Kidney capillary endothelial cell (primary cell): ENCODE measurements at places on chromosomes 1 and 21.
A peak's percentile ranks its signal among the peaks of the same experiment; 100 is the strongest.

- no peak for DNase-seq
These were observed 108.3 kb upstream of the USH2A start for GRCh38 chr1:216531263-216532239.

- DNase-seq, result no peak
These were observed 29.3 kb downstream of the ATP5PO start for GRCh38 chr21:33886321-33886720.

DNA sequence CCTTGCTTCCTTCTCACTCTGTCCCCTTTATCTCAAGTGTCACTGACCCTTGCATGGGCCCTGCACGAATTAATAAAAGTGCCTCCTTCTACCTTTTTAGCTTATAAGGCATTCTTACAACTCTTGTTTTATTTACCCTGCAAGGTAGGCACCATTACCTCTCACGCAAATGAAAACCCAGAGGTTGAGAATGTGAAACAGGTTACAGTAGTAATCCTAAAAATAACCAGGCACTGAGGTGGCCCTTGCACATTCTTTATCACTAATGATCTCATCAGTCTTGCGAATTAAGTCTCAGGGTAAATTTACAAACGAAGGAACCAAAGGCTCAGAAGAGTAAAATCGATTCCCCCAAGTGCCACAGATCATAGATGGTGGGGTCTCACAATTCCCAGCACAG, 3.7 kb downstream of the GLIS1 start:
- no peak for DNase-seq

- no peak for DNase-seq
These were observed 10.9 kb upstream of the DMRTB1 start for GRCh38 chr1:53448241-53448841.

- no peak for DNase-seq
These were observed 124.2 kb downstream of the KCNJ6 start for GRCh38 chr21:37792046-37792445.

GRCh38 chr1:66380452-66381212, 153.3 kb upstream of the SGIP1 start:
- DNase-seq, result no peak

DNA sequence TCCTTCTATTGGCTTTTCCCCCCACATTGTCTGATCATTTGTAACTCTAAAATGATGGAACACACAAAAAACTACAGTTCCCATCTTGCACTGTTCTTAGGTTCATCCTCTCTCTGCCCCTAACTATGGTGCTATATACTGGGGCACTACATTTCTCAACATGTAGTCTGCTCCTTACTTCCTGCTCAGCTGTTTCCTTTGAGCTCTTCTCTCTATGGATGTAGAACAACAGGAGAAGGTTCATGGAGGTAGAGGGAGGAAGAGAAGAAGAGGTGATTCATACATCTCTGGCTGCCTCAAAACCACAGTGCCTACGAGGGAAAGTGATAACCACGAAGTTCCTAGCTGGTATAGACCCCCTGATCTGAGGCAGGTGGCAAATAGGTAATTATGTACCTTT, 7.0 kb upstream of the C1orf146 start:
- no peak for DNase-seq

DNA sequence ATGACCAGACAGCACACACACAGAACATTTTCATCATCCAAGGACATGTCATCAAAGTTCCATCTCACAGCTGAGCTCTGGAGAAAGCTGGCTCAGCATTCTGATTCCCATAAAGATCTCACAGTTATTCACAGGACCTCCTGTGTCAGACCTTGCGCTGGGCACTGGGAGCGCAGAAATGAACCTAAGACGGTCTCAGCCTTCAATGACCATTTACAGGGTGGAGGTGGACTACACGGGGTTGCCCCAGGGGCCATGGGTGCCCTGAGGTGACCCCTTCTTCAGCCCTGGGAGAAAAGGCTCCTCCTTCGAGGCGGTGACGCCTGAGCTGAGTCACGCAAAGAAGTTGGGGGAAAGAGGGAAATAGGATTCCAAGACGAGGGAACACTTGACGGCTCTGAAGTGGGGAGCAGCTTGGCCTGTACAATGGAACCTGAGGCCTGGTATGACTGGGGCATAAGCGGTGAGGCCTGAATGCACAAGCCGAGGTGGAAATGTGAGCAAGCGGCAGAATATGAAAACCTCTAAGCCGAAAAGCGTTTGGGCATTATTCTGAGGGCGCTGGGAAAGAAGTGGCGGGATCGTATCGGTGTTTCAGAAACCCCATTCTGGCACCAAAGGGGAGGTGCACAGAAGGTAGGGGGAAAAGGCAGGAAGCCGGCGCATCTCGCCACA, 797 bp downstream of the CC2D1B start:
- peak; percentile 38 for DNase-seq

- DNase-seq, result no peak
These were observed 68.3 kb upstream of the ST6GALNAC3 start for GRCh38 chr1:76006234-76006633.

GRCh38 chr1:235045034-235045690, 83.5 kb downstream of the TOMM20 start:
- no peak for DNase-seq

GRCh38 chr1:150076985-150077384, 9.4 kb downstream of the VPS45 start:
- no peak for DNase-seq

DNA sequence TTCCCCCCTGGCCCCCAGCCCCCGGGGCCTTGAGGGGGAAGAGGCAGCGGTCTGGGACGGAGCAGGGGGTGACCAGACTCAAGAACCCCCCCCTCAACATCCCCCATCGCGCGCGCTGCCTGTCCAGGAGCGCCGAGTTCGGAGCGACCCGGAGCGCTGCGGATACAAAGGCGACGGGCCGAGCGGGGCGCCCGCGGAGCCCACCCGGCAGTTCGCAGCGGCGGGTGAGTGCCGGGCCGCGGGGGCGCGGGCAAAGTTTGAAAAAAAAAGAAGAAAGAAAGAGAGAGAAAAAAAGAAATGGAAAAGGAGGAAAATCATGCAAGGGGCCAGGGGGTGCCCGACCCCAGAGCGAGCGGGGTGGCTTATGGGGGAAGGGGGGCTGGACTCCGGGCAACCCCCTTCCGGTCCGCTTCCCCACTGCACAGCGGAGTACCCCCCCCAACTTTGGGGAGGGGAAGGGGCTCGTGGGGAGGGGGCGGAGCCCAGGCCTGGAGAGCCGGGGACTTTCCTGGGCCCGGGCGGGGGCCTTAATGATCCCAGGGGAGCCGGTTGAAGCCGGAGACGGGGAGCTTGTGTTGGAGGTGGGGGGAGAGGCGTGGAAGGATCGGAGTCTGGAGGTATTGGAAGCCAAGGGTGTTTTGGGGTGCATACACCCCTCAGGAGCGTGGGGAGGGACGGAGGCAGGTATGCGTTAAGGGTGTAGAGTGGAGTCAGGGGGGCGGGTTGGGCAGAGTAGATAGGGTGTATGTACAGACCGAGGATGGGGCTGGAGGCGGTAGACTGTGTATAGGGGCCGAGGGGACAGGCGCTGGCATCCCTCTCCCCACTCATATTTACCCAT, 502 bp downstream of the VANGL2 start:
- no peak for DNase-seq

DNA sequence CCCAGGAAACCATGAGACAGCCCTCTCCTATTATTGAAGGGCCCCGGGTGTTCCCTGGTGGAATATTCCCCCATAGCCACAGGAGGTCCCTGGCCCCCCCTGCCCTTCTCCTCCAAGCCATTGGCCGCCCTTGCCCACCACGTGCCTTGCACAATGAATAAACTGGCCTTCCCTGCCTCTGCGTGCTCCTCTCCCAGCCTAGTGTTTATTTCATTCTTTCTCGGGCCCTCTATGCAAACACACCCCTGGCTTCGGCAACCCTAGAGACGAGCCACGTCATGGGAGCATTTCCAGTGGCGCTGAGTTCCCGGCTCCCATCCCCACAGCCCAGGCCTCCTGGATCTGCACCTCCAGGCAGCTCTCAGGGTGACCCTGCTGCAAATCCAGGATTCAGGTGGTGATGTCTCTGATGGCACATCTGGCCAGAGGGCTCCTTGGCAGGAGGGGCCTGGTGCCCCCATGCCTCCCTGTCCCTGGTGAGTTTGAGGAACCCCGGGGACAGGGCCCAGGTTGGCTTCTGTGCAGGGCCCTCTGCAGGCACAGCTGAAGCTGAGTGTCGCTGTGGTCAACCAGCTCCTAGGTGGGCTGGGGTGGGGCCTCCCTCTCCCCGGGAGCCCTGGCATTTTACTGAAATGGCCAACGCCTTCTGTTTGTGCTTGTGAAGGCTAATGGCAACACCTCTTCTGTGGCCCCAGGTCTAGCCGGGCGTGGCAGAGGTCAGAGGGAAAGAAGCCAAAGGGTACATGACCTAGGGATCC, 6.2 kb downstream of the KRTAP10-12 start:
- no peak for DNase-seq

DNA sequence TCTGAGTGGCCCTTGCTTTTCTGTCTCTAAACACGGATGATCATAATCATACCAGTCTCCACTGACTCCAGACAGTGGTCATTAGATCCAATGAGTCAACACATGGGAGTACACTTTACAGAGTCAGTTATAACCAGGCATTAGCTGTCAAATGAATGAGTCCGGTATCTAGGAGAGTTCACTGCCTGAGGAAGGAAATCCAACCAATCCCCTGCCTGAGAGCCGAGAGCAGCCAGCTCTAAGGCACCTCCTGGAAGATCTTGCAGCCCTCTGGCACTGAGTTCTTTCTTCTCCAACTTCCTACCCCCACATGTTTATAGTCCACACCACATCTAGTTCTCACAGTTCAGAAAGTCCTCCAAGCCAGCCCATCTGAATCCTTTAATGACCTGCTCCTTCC, 29.4 kb upstream of the RBM15 start:
- peak; percentile 46 for DNase-seq

GRCh38 chr1:114126261-114127095, 27.2 kb downstream of the SYT6 start:
- no peak for DNase-seq

DNA sequence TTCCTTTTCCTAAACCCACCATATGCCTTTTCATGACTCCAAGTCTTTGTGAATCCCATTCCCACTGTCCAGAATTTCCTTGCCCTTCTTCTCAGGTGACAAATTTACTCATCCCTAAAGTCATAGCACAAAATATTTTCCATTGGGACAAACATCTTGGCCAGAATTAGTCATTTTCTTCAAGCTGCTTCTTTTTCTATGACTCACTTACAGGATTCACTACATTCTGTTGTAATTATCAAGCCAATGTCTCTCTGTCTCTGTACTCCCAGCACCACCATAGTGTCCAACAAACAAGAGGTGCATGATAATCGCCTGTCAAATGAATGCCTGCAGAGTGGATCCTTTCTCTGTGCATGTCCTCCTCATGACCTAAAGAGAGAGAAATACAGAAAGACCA, 37.8 kb downstream of the SGIP1 start:
- peak; percentile 42 for DNase-seq

GRCh38 chr1:1212780-1213344, 1.1 kb downstream of the TNFRSF4 start:
- DNase-seq, result peak; percentile 67

GRCh38 chr1:67041841-67042503, 12.0 kb downstream of the SLC35D1 start:
- DNase-seq, result no peak

DNA sequence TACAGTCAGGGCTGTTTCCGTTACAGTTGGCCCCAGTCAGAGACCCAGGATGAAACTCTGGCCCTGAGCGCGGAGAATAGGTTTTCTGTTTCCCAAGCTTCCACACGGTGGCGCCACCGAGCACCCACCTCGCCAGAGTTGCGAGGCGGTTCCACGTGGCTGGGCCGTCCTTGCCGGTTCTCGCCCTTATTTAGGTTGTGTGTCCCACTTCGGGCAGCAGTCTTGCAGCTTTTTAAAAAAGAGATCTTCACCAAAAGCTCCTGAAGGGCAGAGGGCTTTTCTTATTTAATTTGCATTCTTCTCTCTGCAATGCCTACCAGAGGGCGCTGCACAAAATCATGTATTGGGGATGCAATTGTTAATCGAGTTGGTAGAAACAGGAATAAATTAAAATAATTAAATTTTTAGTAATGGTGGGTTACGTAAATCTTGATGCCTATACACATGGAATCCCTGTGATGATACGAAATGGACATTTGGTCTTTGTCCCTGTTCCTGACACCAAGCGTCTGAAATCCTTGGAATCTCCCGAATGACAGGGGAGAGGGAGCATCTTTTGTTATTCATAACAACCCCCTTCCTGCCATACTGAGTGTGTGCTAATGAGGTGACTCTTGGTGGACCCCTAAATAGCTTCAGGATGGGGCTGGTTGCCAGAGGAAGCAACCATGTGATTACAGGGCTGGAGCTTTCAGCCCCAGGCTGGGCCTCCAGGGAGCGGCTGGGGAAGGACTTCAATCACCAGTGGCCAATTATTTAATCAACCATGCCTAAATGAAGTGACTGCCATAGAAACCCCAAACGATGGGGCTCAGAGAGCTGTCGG, 5.6 kb upstream of the S100A7 start:
- peak; percentile 39 for DNase-seq

GRCh38 chr1:100627936-100628335, 90.0 kb downstream of the GPR88 start:
- no peak for DNase-seq

DNA sequence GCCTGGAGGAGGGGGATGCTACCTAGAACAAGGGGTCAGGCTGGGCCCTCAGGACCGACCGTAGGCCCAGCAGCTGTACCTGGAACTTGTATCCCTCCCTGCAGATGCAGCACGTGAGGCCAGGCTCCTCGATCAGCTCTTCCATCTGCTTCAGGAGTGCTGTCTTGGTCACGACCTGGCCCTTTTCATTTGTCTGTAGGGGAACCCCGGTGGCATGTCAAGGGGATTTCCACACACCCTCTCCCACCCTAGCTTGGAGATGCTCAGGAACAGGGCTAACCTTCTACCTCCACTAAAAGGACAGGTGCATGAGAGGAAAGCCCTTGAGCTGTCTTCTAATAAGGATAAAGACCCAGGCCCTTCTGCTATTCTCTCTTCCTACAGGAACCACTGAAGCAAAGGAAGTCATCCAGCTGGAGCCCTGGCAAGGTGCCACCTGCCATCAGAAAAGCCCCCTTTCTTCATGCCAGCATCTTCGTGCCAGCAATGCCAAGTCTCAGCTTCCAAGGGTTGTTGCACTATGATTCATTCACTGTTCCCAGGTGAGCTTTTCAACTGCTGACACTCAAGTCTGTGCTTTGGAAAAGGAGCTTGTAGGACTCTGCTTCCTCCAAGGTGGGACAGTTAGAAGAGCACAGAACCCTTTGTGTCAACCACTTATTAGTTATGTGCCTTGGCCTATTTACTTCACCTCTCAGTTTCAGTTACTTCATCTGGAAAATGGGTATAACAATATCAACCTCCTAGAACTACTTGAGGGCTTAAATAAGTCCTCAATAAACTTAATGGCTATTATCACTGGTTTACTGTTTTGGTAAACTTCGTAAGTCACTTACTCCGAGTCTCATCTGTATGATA, 122.1 kb downstream of the UBR4 start:
- DNase-seq, result no peak
